ENCODE measurements at places on chromosomes 13 and 19.

DNA sequence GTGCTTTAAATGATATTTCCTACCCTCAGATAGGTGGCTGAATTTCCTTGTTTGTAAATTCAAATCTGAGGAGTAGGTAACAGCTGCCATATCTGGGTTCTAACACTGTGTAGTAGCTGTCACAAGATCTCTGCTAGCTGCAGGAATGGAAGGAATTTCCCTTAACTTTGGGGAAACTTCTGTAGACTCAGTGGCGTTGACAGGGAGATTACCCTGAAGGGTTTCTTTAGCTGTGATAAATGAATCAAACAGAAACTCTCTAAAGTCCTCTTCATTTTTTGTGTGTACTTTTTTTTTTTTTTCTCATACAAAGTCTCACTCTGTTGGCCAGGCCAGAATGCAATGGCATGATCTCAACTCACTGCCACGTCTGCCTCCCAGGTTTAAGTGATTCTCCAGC lies 5.3 kb upstream of the EPSTI1 start:
- DNase-seq, result no peak

GRCh38 chr13:111530137-111530870 lies 209.9 kb downstream of the TEX29 start:
- DNase-seq, result no peak

- no peak for DNase-seq
Observed at GRCh38 chr13:112245179-112245724, 130.9 kb upstream of the SPACA7 start.

DNA sequence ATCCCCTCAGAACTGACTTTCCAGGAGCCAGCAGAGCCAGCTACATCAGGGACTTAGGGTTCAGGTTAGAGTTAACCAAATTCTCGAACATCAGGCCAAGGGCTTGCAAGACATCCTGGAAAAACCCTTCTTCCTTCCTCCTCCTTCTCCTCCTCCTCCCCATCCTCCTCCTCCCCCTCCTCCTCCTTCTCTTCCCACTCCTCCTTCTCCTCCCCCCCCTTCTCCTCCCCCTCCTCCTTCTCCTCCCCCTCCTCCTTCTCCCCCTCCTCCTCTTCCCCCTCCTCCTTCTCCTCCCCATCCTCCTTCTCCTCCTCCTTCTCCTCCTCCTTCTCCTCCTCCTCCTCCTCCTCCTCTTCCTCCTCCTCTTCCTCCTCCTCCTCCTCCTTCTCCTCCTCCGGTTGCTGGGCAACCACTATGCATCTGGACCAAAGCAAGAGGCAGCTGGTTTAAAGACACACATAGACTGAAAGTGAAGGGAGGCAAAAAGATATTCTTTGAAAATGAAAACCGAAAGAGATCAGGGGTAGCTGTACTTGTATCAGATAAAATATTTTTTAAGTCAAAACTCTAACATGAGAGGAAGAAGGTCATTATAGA lies 5.9 kb upstream of the CCL25 start:
- no peak for DNase-seq

GRCh38 chr13:61110732-61111131 lies 304.9 kb downstream of the PCDH20 start:
- peak; percentile 4 for DNase-seq

DNA sequence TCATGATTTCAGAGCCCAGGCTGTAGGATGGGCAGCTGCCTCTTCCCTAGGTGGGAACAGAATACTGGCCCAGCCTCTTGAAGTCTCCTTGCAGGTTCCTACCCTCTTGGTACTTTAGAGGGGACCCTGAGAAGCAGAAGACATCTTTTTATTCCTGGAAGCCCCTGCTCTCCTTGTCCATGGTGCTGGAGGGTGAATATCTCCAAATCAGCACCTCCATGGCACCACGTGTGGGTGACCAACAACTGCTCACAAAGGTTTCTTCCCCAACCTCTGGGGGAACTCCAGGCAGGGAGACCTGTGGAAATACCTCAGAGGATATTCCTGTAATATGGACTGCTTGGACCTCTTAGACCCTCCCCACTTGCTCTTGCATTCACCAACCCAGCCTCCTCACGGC lies 48.1 kb upstream of the TSHZ3 start:
- no peak for DNase-seq

DNA sequence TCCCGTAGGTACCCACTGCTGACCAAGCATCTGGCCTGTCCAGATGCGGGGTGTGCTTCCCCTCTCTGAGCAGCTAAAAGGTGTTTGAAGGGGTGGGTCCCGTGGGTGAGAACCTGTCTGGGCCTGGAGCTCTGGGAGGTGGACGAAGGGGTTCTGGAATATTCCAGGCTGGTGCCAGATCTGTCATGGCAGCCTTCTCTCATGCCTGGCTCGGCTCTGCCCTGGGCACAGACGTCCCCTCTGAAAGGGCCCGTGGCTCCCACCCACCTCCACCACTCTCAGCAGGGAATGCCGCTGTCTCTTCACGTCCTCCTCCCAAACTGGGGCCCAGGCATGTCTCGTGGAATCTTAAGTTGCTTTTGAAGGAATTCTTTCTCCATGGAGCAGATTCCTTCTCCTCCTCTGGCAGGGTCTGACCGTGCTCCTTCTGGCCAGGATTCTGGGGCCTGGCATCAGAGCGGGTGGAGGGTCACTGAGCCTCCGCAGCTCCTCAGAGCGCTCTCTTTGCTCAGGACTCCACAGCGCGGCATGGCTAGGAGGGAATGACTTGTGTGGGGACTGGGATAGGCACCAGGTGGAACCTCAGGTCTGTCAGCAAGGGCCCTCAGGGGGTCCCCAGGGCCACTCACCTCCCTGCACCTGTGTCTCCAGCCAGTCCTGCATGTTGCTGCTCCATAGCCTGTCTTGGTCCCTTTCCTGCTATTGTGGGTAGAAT lies 5.9 kb upstream of the MCF2L start:
- no peak for DNase-seq

DNA sequence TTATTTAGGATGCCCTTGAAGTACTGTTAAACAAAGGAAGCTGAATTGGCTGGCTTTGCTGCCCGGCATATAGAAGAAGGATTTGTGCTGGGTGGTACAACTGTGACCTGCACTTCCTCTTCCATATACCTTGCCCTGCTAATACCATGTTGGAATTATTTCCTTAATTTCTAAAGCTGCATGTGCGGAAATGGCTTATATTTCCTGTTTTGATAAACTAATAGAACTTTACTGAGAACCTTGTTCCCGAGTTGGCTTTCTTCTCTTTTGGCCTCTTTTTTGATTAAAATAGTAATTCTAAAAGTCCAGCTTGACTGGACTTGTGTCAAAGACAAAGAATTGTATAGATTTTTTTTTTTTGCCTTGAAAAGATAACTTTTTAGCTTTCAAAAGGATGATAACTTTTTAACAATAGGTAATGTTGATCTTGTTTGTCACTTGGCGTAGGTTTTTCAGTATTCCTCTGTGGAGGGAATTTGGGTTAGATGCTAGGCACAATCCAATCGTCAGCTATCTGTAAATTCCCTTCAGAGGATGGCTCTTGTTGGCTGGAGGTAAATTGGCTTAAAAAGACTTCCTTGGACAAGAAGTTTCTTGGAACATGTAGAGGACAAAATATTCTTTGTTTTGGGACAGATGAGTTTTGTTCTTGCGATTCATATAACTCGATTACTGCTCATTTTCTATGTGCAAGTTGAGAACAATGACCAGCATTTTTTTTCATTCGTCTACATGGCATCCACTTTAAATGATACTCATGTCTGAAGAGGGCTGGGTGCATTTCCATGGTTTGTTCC lies 41.4 kb downstream of the COL4A2 start:
- no peak for DNase-seq

DNA sequence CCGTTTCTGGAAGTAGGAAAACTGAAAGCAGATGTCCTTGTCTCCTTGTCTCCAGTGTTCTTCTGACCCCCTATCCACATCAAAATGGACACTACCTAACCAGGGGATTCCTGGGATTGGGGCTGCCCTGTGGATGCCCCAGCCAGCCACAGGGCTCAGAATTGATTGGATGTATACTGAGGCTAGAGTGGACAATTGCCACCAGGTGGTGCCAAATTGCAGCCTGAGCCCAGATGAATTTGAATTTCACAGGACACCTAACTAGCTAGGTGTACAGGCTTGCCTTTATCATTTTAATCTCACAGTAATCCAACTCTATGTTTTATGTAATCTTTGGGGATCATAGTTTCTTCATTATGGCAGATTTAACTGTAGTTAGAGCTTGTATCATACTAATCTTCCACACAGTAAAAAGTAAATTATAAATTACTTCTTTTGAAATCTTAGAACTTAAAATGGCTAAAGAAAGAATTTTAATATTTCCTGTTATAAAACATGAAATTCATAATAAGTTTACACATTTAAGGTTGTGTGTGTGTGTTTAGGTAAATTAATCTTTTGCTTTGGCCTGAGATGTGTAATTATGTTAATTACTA lies 58.0 kb downstream of the PIBF1 start:
- peak; percentile 83 for DNase-seq

DNA sequence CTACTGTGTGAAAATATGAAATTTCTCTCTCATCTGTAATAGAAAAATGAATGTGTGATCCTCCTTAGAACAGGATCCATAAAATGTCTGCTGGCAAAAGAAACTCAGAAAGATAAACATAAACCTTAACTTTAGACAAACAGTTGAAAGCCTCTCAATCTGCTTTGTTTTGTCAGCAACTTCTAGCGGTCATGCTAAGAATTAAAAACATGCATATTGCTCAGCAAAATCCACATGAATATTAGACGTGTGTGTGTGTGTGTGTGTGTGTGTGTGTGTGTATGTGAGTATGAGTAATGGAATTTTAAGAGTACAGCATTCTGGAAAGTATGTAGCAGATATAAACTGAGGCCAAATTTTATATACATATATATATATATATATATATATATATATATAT lies 1779.2 kb upstream of the MIR17HG start:
- DNase-seq, result no peak

Data from stomach (tissue), 19 donors.